IMR-90 (cell line): ENCODE measurements at places on chromosomes 1 and 21. TPM values are rescaled to one million over a fixed set of nuclear protein-coding genes. Genes with fewer than 3 reads are reported as not detected.

IL20 gene
- total RNA-seq: not detected in 2 replicates

HSPG2 gene
- total RNA-seq: 15.8 and 23.3 TPM in 2 replicates

SERTAD4 gene
- total RNA-seq: under 0.01 TPM in 2 replicates

CLCA1 gene
- total RNA-seq: not detected in 2 replicates

IFI16 gene
- total RNA-seq: 45.0 and 60.3 TPM in 2 replicates

DENND2C gene
- total RNA-seq: 2.2 and 3.1 TPM in 2 replicates

UBIAD1 gene
- 4.7 and 6.3 TPM in 2 replicates for total RNA-seq

S100A7 gene
- not detected in 2 replicates for total RNA-seq
